Central memory CD4-positive, alpha-beta T cell (primary cell): ENCODE measurements at places on chromosomes 4 and X.

GRCh38 chr4:146401274-146401673, 120.5 kb downstream of the SLC10A7 start:
- DNase-seq, result no peak

DNA sequence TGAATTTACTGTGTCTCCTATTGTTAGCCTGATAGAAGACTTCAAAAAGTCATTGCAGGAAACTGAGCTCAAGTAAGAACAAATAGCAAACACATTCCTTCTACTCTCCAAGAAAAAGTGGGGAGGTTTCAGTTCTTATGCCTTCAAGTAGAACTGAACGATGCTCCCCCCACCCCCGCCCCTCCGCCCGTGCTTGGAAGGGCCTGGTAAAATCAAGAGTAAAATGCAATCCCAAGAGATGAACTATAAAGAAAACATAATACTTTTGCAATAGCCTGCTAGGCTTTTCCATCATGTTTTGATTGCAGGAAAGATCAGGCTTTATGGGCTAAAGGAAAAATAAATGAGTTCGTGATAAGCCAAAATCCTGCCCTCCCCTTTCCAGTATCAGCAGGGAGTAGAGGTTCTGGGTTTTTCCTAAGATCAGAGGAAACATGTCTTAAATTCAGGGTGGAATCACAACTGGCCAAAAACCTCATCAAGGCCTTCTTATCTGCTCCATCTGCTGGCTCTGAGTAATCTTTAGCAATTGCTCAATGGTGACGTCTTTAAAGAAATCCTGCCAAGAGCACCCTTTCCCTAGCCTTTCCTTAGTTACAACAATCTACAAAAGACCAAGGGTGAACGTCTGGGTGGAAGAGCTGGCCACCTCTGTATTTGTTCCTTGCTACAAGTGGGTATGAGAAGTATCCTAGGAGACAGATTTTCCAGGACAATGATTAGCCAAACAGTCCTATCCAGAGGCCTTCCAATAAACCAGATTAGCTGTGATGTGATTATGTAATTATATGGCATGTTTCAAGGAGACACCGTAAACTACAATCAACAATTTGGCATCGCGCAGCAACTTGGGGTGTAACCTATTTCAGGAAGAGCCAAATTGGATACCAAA, 66.3 kb upstream of the FAM9C start:
- DNase-seq, result no peak

GRCh38 chr4:48930654-48931053, 24.1 kb upstream of the OCIAD2 start:
- DNase-seq, result no peak

GRCh38 chr4:15898902-15899301, 39.6 kb downstream of the FGFBP1 start:
- DNase-seq, result no peak

GRCh38 chr4:55729351-55730279, 90.0 kb upstream of the EXOC1L start:
- no peak for DNase-seq

DNA sequence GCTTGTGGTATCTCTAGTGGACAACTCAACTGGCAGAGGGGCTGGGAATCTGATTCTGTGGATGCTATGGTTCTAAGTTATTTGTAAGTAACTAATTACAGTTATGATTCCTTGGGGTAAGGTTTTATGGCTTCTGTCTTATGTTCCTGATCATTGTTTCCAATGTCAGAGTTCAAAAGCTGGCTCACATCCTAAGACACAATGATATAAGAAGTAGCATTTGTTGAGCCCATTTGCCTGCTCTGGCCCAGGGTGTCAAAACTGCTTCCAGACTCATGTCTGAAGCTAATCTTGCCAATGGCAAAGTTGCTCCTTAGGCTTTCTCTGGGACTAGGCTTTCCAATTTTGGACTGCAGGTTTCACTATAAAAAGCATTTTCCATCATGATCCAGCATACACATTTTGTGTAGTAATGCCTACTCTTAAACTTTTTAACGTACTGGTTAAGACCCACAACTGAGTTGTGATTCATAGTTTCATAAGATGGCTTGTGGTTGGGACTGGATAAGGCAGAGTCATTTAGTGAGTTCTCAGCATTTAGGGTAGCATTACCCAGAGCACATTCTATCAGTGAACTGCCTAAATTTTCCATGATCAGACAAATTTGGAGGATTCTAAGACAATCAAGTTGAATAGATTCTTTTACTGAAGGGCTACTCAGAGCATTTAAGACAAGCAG, 50.0 kb downstream of the CCNI start:
- no peak for DNase-seq
